Effector memory CD4-positive, alpha-beta T cell (primary cell): ENCODE measurements at places on chromosomes 6 and 20.
A peak's percentile ranks its signal among the peaks of the same experiment; 100 is the strongest.

GRCh38 chr6:157148391-157149323, 174.7 kb downstream of the TMEM242 start:
- DNase-seq: no peak

DNA sequence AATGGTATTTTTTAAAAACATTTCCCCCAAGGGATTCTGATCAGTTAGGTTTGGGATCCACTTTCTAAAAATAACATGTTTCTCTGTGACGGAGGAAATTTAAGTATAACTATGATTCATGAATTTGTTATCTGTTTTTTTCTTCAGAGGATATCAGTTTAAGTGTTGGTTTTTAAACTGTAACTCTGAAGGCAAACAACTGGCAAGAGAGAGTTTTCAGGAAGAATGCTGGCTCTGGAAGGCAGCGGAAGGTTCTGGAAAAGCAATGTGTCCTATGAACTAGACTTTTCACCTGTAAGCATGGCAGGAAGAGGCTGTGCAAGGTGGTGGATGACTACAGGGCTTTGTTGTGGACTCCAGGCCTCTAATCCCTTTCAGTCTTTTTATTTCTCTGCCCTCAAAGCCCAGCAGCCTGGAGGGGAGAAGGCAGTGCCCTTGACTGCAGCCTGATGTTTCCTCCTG, 153.1 kb downstream of the GMPR start:
- DNase-seq: no peak

- no peak for DNase-seq
Observed at GRCh38 chr20:16647875-16648597, 74.8 kb upstream of the KIF16B start.

GRCh38 chr6:156694679-156695078, 82.5 kb upstream of the ARID1B start:
- DNase-seq: no peak

GRCh38 chr6:68633972-68634725, 933 bp upstream of the ADGRB3 start:
- no peak for DNase-seq

DNA sequence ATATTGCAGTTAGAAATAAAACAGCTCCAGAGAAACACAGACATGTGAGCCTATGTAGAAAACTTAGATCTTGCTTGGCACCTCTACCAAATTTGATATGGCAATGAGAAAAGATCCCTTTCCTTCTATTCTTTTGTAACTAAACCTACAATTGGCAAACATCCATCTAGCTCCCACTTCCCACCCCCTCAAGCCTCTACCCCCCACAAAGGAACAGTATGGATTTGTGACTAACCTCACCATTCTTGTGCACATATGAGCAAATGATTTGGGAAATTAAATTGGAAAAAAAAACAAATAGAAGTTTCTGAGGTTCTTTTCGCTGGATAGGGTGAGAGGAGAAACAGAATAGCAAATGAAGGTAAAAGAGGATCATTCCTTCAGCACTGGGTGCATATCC, 85.8 kb upstream of the TIAM2 start:
- no peak for DNase-seq

GRCh38 chr6:31776485-31776988, 591 bp downstream of the VWA7 start:
- no peak for DNase-seq

- DNase-seq: peak; percentile 21
Observed at GRCh38 chr20:47317127-47317895, 39.2 kb downstream of the ZMYND8 start.

DNA sequence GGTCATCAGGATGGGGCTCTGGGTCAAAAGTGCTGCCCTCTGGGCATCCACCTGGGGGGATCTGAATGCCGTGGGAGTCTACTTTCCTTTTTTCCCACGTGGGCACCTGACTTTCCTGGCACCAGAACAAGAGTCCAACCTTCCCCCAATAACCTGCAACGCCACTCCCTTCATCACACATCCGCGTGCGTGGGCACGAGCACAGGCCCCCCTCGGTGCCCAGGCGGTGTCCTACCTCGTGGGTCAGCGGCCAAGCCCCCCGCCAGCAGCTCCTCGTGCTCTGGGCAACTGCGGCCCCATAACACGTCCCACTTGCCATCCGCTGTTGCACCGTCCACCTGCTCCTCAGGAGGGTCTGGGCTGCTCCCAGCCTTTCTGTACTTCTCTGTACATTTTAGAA, 87.0 kb downstream of the YTHDF1 start:
- DNase-seq: no peak

GRCh38 chr6:15658181-15658744, 4.6 kb downstream of the DTNBP1 start:
- no peak for DNase-seq

DNA sequence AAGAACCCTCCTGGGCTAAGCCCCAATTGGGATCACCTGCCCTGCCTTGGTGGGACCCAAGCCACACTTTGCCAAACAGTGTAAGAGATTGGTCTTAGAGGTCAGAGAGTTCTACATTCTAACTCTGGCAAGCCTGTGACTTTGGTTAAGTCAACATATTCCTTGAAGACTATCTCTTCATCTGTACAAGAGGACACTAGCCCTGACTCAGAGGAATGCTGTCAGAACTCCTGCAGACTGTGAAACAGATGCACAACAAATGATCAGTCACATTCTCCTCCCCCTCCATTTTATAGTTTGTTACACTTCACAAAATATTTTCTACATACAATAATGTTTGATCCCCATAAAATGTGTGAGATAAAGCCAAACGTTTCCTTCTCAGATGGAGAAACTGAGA, 91.7 kb upstream of the EPB41L1 start:
- no peak for DNase-seq

GRCh38 chr6:125444006-125444923, 142.5 kb upstream of the HDDC2 start:
- no peak for DNase-seq

- no peak for DNase-seq
Observed at GRCh38 chr6:139256087-139256486, 35.7 kb downstream of the TXLNB start.
